CD4-positive, alpha-beta T cell treated with Interferon alpha-2 for 1 hour (primary cell): ENCODE measurements at places on chromosomes 5 and 9.

DNA sequence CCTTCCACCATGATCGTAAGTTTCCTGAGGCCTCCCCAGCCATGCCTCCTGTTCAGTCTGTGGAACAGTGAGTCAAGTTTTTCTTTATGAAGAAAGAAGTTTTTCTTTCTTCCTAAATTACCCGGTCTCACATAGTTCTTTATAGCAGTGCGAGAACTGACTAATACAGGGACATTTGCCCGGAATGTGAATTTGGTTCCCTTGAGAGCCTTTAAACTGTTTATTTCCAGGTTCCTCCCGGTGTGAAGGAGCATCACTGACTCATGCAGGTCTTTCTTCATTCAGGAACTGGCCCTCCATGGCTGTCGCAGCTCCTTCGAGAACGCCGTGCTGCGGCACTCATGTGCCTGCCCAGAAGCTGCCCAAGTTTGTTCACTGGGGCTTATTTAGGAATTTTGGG is 87.7 kb downstream of the PTCH1 start:
- DNase-seq = no peak

DNA sequence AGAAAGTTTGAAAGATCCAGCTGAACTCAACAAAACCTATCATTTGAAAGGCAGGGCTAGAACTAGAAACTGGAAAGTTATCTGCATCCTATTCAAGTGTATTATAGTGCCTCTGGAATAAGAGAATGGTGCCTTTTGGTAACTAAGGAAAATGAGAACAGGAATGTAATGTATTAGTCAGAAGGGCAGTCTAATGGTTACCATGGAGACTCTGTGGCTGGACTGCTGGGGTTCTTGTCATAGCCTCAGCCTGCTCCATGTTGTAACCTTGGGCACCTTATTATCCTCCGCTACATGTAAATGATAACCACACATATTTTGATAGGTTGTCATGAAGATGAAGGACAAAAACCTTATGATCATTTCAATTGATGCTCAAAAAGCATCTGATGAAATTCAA is 24.6 kb upstream of the IFNB1 start:
- DNase-seq = no peak

DNA sequence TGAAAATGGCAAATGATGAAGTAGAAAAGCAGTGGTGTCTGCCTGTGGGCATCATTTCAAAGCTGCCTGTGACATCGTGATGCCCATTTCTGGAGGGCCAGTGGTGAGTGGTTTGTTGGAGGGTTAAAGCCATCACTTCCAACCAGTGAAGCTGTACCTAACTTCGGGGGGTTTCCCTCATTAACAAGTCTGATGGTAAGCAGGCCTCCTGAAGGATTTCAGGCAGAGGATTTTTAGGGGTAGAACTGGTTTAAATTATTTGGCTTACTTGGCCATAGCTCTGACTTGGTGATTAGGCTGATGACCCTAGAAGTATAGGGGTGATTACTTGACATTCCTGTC is 10.7 kb downstream of the TNFAIP8 start:
- peak; percentile 66 for DNase-seq

GRCh38 chr5:83802686-83803085 is 82.0 kb upstream of the HAPLN1 start:
- no peak for DNase-seq

DNA sequence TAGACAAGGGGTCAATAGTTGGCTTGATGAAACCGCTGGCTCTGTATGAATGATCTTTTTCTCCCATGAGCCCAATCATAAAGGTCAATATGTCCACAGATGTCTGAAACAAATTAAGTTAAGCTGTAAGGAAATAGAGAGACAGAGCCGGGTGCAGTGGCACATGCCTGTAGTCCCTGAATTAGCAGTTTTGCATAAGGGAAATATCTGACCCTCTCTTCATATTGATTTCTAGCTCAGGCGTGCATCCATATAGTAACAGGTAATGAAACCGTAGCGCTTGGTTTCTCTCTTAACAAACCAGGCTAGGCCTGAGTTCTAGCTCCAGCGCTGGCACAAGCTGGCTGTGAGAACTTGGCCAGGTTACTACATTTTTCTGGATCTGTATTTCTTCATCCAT is 118.1 kb upstream of the ERCC6L2 start:
- no peak for DNase-seq

- no peak for DNase-seq
Observed at GRCh38 chr5:128825826-128826225, 139.5 kb upstream of the SLC27A6 start.

DNA sequence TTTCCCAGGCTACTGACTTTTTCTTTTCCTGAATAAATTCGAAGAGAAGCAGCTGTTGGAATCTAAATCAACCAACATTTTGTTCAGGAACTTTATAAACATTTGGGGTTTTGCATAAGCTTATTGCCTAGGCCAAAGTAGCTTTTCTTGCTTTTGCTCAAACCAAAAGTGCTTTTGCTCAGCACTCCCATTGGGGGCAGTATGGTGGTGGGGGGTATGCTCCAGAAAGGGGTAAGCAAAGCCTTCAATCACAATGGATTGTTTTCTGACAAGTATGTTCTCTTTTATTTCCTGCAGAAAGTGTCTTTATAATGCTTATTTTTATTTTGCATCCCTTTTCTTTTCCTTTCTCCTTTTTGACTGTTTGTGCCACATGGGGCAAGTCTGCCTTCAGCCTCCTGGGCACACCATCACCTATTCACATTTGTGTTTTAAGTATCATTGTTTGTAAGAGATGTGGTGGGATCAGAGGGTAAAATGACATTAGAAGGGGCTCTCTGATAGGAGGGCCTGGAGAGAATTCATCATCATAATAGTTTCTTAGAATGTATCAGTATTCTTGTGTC is 86.0 kb downstream of the PRDM6 start:
- DNase-seq = no peak

GRCh38 chr5:72633649-72634048 is 126.4 kb upstream of the ZNF366 start:
- no peak for DNase-seq

DNA sequence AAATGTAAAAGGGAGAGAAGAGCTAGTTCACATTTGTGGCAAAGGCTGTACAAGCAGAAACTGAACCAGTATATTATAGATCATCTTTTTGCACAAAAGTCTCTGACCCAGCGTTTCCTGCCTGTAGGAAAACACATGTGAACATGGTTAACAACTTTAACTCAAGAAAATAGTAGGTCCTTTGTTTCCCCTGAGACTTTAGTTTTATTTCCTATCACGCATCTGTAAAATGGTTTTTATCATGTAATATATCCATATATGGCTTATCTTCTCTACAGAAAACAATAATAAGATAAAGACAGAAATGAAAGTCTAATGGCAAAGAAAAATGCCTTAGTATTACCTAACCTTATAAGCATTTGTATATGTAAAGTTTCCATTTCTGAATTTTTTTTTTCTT is 2.7 kb downstream of the KIF3A start:
- DNase-seq = no peak

DNA sequence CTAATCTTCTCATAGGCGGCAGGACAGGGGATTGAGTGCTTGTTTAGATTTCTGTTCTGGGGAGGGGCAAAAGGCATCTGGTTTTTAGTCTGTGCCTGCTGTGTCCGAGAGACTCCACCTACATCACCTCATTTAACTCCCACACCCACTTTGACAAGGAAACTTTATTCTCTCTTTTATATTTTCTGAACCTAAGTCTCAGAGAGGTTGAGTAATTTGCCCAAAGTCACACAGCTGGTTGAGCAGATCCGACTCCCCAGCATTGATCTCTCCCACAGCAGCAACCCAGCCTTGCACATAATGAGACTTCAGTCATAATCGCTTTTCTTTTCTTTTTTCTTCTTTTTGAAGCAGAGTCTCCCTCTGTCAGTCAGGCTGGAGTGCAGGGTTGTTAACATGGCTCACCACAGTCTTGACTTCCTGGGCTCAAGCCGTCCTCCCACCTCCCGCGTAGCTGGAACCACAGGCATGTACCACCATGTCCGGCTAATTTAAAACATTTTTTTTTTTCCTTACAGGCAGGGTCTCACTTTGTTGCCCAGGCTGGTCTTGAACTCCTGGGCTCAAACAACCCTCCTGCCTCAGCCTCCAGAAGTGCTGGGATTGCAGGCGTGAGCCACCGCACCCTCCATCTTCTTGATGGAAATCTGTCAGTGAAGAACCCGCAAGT is 36.5 kb upstream of the ANKRD33B start:
- no peak for DNase-seq
